Activated effector memory CD4-positive, alpha-beta T cell treated with Interleukin-2 at 50 U/mL for 16 hours (primary cell): ENCODE measurements at places on chromosomes 5 and 9.

GRCh38 chr5:107486489-107486888 lies 184.2 kb downstream of the EFNA5 start:
- no peak for DNase-seq

DNA sequence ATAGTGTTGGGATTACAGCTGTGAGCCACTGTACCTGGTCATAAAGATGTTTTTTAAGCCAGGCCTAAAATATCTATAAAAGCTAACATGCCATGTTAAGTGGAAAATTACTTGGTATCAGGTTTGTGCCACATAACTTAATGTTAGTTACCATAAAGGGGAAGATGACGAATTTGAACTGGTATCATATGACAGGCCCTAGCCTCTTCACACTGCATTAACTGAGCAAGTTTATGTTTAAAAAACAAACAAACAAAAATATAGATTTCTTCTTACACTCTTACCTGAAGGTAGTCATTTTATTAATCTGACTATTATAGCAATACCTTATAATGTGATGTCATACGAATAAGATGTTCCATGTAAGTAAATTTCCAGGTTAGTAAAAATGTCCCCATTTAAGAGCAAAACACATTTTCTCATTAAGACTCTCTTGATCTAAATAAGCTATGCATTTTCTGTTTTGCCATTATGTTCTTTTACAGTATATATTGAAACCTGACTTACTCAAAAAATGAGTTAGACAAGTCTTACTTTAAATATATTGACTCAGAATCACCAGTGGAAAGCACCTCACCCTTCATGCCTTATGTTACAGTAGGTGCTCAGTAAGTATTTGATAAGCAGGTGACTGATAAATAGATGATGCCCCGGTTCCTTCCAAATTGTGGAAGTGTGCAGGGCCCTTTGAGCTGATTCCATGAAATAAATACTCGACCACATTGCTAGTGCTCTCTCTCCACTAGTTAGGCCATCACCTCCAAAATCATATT lies 125.4 kb downstream of the CDC42SE2 start:
- DNase-seq = no peak

GRCh38 chr5:144369006-144369405 lies 198.3 kb downstream of the KCTD16 start:
- no peak for DNase-seq

DNA sequence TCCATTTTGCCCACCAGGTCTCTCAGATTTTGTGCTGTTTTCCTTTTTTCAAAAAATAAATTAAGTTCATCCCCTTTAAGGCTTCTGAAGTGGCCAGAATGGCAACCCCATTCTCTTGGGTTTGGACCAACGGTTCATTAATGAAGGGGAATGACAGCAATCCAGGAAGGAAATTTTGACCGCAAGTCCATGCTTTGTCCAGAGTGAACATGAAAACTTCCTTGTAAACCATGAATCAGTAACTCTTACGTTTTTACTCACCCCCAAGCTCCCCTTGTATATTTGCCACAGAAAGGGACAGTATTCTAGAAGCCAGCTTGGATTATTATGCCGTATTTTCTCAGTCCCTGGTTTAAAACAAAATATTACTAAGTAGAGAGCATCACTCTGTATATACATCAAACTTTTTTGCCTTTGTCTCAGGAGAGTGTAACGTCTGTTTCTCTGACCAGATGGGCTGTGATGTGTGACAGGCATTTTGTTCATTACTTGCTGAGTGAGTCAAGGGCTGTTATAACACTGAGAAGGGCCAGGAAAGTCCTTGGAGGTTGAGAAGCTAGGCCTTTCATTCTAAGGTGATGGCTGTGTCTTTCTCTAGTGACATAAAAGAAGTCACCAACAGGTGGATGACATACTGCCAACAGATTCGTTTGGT lies 148.2 kb downstream of the SMARCA2 start:
- no peak for DNase-seq

DNA sequence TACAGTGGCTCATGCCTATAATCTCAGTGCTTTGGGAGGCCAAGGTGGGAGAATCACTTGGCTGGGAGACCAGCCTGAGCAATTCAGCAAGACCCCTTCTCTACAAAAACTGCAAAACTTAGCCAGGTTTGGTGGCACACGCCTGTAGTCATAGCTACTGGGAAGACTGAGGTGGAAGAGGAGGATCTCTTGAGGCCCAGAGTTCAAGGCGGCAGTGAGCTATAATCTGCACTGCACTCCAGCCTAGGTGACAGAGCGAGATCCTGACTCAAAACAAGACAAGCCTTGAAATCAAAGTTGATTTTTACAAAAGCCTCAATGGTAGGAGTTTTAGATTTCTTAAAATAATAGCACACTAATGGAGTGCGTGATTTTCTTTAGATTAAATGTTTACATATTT lies 14.6 kb downstream of the UBE2D2 start:
- DNase-seq = no peak

GRCh38 chr9:108845947-108846346 lies 9.8 kb downstream of the ACTL7B start:
- no peak for DNase-seq

- no peak for DNase-seq
Observed at GRCh38 chr5:109655841-109656240, 33.9 kb upstream of the MAN2A1 start.

GRCh38 chr9:4262735-4263141 lies 37.1 kb downstream of the GLIS3 start:
- no peak for DNase-seq

DNA sequence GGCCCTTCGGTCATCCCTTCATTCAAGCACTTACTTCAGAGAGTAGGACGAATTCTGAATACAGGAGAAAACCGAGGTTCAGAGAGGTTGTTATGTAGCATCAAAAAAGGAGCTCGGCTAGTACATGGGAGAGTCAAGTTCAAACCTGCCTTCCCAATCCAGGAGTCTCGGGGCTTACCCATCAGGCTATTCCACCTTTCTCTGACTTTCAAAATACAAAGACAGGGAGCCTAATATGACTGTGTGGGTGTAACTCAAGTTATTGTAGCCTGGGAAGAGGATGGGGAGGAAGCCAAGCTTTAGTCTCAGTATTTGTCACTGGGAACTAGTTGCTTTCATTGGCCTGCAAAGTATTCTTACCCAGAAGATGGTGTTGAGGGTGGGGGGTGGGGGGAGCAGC lies 274.8 kb upstream of the PANK3 start:
- DNase-seq = no peak

- DNase-seq = no peak
Observed at GRCh38 chr5:130995254-130995515, 169.9 kb downstream of the HINT1 start.

GRCh38 chr5:51377151-51378060 lies 5.8 kb upstream of the ISL1 start:
- DNase-seq = no peak

GRCh38 chr5:146331423-146331822 lies 7.2 kb upstream of the POU4F3 start:
- no peak for DNase-seq

DNA sequence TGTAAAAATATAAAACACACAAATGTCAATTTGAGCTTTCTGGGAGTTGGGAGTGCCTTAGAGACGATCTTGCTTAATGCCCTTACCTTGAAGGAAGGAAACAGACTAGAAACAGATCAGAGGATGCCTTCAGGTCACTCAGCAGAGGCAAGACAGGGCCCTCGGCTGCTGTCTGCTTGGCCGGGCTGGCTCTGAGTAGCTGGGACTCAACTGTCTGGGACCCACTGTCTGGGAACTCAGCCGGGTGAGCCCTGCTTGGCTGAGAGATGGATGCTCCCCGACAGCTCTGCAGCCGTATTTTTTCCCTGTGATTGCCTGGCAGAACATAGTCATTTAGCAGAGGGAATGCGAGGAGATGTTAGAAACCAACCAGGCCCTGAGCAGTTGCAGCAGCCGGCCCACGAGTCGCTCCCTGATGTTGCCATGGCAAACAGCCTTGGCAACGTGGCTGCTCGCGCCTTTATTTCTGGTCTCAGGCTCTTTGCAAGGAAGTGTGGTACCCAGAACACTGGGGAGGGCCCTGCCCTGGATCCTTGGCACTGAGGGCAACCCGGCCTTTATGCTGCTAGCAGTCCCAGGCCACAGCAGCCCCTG lies 10.9 kb downstream of the PPARGC1B start:
- DNase-seq = no peak

- no peak for DNase-seq
Observed at GRCh38 chr9:121059998-121060636, 10.0 kb upstream of the C5 start.

DNA sequence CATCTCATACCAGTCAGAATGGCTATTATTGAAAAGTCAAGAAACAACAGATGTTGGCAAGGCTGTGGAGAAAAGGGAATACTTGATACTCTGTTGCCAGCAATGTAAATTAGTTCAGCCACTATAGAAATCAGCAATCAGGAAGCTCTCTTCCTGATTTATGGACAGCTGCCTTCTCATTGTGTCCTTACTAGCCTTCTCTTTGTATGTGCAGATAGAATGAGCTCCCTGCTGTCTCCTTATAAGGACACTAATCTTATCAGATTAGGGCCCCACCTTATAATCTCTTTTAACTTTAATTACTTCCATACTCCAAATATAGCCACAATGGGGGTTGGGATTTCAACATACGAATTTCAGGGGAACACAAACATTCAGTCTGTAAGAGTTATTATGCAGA lies 38.0 kb downstream of the KCNV2 start:
- no peak for DNase-seq

- no peak for DNase-seq
Observed at GRCh38 chr5:39691993-39692392, 267.2 kb upstream of the DAB2 start.

DNA sequence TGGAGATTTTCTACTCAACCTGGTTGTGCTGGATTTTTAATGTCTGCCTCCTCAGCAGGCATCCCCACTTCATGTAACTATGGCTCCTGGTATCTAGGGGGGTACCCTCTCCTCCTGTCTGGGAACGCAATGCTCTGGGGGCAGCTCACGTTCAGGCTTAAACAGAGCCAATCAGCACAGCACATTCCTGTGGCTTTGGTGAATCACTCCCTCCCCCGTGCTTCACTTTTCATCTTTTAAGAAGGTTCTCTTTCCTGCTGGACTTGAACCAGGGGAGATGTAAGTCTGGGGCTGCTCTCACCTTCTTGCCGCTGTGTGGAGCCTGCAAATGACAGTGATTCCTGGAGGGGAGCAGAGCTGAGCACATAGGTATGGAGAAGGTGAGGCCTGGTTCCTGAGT lies 101.2 kb downstream of the MSX2 start:
- no peak for DNase-seq

- no peak for DNase-seq
Observed at GRCh38 chr5:83608122-83608521, 112.5 kb downstream of the HAPLN1 start.

DNA sequence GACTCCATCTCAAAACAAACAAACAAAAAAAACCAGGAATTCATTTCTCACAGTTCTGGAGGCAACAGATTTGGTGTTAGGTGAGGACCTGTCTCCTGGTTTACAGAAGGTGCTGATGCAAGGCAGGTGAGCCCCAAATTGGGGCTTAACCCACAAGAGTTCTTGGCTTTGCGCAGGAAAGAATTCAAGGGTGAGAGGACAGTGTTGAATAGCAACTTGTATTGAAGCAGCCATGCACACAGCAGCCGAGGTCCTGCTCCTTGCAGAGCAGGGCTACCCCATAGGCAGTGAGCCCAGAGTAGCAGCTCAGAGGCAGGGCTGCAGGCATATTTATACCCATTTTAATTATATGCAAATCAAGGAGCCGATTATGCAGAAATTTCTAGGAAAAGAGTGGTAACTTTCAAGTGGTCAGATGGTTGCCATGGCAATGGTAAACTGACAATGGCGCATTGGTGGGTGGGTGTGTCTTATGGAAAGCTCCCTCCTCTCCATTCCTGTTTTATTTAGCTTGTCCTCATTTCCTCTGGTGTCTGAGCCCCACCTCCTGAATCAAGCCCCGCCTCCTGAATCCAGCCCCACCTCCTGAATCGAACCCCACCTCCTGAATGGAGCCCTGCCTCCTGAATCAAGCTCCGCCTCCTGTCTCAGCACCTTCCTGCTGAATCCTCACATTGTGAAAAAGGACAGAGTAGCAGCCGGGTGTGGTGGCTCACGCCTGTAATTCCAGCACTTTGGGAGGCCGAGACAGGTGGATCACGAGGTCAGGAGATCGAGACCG lies 34.5 kb upstream of the COL5A1 start:
- no peak for DNase-seq

GRCh38 chr5:150653762-150654556 lies 7.1 kb upstream of the MYOZ3 start:
- no peak for DNase-seq

- DNase-seq = no peak
Observed at GRCh38 chr5:129271308-129271707, 176.8 kb downstream of the ISOC1 start.

DNA sequence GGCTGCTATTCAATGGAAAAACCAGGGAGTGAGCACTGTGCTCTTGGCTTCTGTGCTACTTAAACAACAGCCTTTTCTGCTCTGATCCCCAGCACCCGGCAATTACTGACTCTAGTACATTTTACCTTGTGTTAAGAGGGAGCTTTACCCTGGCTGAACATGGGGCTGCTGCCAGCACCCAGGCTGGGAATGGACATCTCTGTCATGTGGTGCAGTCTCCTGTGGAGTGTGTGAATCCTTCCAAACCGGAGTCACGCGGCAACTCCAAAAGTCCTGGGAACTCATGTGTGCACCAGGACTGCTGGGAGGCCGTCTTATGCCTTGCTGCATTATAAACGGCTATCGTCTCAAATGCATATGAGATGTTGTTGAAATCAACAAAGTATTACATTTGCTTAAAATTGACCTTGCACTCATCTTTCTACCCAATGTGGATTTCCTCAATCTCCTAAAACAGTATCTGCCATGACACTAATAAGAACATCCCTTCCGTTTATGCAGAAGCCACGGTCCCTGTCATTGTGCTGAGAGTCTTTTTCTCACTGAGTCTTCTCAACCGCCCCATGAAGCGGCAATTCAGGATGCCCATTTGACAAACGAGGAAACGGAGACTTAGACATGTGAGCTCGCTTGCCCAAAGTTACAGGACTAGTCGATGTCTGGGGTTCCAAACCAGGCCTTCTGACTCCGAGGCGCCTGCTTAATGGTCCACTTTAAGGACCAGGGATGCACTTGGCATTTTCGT lies 884 bp upstream of the GSN start:
- no peak for DNase-seq

DNA sequence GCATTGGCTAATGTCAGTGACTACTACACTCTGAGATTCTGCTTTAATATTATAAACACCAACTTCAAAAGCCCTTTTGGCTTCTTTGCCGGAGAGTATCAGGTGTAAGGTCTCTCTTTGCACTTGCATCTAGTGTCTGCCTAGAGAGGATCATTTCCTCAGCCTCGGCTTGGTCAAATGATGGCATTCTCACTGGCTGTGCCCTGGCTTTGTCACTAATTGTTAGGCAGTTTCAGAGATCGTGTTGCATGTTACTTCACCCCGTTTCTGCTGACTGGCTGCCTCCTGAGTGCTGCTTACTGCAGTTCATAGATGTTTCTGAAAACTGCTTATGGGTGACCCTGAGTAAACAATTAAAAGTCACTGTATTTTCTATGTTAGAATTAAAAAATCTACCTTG lies 48.8 kb downstream of the SLC1A3 start:
- no peak for DNase-seq

- no peak for DNase-seq
Observed at GRCh38 chr5:20276061-20276958, 288.3 kb upstream of the CDH18 start.

DNA sequence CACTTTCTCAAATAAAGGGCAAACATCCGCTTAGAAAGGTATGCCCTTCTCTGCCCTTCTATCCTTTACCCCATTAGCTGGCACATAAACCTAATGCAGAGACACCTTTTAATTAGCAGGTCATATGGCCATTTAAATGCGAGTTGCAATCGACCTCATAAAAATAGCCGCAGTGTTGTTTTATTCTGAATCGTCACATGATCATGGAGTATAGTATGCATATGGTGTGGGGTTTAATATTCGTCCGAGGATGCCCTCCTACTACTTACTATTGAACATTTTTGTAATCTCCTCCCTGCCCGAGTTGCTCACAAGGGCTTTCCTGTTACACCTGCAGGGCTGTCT lies 72.0 kb downstream of the PIK3R1 start:
- no peak for DNase-seq
